Esophagus squamous epithelium (tissue), 5 donors: ENCODE measurements at places on chromosomes 13 and 19.

- no peak for DNase-seq
Measured at GRCh38 chr13:78770601-78771000, 111.6 kb upstream of the OBI1 start.

DNA sequence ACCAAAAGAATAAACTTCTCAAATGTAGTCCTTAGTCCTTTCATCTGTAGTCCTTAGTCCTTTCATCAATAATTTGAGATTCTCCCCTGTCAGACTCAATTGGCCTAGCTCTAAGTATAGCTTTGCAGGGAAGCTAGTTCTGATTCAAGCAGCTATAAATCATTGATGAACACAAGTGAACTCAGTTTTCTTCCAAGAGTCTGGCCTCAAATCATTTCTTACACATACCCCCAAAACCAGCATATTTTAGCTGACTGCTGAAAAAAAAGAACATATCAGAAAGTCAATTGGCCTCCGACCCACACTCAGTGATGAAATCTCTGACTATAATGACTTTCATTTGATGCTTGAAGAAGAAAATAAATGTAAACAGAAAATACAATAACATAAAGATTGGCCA lies 64.9 kb downstream of the TNFSF11 start:
- no peak for DNase-seq

- no peak for DNase-seq
Measured at GRCh38 chr13:40207001-40207478, 459.4 kb downstream of the FOXO1 start.

DNA sequence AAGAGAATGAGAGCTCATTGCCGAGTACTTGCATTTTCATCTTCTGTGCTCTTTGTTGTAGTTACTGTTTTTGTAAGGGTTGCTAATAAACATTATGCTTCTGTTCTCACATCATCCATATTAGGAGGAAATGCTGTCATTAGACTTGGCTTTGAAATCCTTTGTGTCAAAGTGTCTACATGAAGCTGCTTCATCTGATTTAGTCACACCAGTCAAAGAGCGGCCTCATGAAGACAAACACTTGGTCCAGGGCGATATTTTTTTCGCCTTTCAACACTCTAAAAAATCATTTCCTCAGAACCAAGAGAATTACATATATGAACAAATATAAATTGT lies 105.0 kb downstream of the SPRY2 start:
- no peak for DNase-seq

DNA sequence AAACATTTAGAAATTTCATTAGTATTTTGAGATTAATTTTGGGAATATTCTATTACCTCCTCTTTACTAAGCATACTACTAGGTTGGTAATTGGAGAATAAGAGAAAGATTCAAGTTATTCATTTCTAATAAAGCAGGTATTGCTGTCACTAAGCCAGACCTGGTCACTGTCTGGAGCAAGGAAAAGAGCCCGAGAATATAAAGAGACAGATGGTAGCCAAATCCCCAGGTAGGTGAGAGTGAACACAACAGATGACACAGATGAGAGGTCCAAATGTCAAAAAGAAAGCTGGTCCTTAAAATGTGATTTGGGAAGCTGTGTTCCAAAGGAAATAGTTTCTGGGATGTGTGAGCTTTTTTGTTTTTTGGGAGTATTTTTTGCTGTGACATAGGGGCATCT lies 128.6 kb downstream of the ZNF100 start:
- no peak for DNase-seq

- DNase-seq: no peak
Measured at GRCh38 chr19:2490659-2491058, 14.7 kb downstream of the GADD45B start.

GRCh38 chr19:10105509-10106099 lies 558 bp upstream of the PPAN start:
- DNase-seq: no peak

DNA sequence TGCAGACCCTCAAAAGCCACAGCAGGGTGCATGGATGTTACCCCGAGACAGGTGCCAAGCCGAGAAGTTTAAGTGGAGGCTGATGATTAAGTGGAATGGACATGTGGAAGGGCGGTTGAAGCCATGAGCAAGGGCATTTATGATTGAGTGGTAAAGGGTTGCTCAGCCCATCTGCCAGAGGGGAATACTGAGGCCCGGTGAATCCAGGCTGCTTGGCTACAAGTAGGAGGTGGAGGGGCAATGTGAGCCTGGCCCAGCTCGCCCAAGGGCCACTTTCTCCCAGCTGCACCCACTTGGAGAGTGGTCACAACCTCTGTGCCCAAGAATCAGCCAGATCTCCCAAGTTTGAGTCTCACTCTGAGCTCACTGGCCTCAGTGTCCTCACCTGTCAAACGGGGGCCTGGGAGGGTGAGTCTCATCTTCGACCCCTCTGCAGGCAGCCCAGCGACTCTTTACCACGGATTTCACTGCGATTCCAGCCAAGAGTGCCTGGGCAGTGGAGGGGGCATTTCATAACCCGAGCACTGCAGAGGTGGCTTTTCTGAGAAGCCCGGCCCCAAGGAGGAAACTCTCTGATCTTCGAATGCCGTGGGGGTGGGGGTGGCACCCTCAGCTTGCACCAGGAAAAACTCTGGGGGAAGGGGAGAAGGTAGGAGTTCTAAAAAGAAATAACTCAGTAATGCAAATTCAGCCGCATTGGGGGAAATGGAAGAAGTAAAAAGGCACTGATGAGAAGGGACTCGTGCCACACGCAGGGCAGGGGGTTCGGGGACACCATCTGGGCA lies 62.9 kb upstream of the KLF2 start:
- DNase-seq: no peak

- DNase-seq: no peak
Measured at GRCh38 chr19:15439078-15439799, 10.5 kb downstream of the WIZ start.
